Neural crest cell (in vitro differentiated cells): ENCODE measurements at places on chromosomes 13 and 19. TPM values are rescaled to one million over a fixed set of nuclear protein-coding genes. Genes with fewer than 3 reads are reported as not detected.

GRCh38 chr19:56094449-56094848, 26.6 kb downstream of the ZNF787 start:
- no peak for DNase-seq
- H3K4me1 ChIP-seq = peaks cover 10% of the 10 kb centered on the region
- H3K4me3 ChIP-seq = no peak overlapping the region
- no peak overlapping the region for H3K27ac ChIP-seq
- H3K36me3 ChIP-seq = peaks cover 33% of the 10 kb centered on the region

- H3K36me3 ChIP-seq = peaks cover 4% of the 10 kb centered on the region
- DNase-seq = no peak
- H3K4me3 ChIP-seq = no peak overlapping the region
These were observed 22.8 kb downstream of the SYDE1 start for GRCh38 chr19:15129856-15130585.

DNA sequence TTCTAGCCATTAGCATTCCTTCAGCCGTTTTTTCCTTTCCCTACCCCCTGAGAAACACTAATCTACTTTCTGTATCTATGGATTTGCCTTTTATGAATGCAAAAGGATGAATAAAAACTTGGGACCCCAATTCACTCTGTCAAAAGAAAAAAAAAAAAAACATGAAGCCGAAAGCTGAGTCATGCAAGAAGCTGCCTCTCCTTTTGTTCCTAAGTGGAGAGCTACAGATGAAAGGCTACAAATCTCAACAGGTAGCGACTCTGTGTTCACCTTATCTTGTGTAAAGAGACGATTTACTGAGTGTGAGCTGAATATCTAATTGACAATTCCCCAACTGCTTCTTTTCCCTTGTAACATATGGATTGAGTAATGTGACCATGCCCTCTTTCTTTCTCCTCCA, 1072.8 kb downstream of the UQCRFS1 start:
- no peaks in the 10 kb centered on the region for H3K36me3 ChIP-seq
- H3K4me3 ChIP-seq = no peak overlapping the region
- H3K4me1 ChIP-seq = peaks cover 18% of the 10 kb centered on the region
- DNase-seq = no peak
- no peak overlapping the region for H3K27ac ChIP-seq

DNA sequence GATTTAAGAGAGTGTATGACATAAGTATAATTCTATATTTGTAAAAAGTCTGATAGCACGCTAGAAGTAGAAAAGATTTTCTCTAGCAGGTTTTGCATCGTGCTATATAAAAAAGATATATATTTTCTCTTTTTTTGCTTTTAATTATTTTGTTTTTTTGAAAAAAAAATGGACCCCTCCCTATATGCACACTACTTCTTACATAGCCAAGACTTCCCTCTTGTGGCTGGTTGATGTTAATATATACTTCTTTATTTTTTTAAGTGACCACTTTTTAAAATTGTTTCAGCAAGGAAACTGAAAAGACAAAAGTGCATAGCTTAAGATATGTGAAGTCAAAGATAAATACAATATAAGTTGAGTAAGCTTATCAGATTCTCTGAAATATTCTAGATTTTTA, 1202.8 kb downstream of the DIAPH3 start:
- DNase-seq = no peak
- no peak overlapping the region for H3K27ac ChIP-seq
- H3K27me3 ChIP-seq = no peaks in the 10 kb centered on the region
- H3K4me3 ChIP-seq = no peak overlapping the region

- peak overlapping the region; percentile 99 for H3K4me3 ChIP-seq
- peaks cover 46% of the 10 kb centered on the region for H3K4me1 ChIP-seq
- DNase-seq = no peak
- peaks cover 37% of the 10 kb centered on the region for H3K27me3 ChIP-seq
- peak overlapping the region; percentile 71 for H3K27ac ChIP-seq
These were observed 2.3 kb downstream of the EEF2 start for GRCh38 chr19:3982701-3983541.

DNA sequence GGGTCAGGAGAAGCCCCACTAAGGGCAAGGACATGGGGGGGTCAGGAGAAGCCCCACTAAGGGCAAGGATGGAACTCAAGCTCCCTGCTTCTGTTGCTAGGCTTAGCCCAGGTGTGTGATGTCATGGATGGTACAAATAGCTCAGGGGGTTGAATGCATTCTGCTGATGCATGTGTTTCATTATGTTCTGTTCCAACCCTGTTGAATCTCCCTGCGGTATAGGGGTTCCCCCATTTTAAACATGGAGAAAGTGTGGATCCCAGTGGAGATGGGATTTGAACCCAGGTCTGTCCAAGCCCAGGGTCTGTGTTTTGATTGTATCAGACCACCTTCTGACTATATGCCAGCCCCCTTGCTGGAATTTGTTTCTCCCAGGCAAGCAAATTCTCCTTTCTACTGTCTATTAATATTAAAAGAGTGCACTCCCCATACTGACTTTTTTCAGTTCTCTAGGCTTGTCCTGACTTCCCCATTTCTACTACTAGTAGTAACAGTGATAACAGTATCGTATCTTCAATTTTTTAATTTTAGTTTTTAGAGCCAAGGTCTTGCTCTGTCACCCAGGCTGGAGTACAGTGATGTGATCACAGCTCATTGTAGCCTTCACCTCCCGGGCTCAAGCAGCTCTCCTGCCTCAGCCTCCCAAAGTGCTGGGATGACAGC, 6.7 kb downstream of the ZNF865 start:
- no peak overlapping the region for H3K27ac ChIP-seq
- peak overlapping the region; percentile 38 for H3K4me3 ChIP-seq
- peaks cover 16% of the 10 kb centered on the region for H3K4me1 ChIP-seq
- DNase-seq = no peak

- H3K4me1 ChIP-seq = peaks cover 54% of the 10 kb centered on the region
- H3K27ac ChIP-seq = peak overlapping the region; percentile 32
- H3K27me3 ChIP-seq = peaks cover 39% of the 10 kb centered on the region
- H3K36me3 ChIP-seq = no peaks in the 10 kb centered on the region
- peak overlapping the region; percentile 68 for H3K4me3 ChIP-seq
These were observed 16.2 kb downstream of the CCDC97 start for GRCh38 chr19:41325947-41326706.

DNA sequence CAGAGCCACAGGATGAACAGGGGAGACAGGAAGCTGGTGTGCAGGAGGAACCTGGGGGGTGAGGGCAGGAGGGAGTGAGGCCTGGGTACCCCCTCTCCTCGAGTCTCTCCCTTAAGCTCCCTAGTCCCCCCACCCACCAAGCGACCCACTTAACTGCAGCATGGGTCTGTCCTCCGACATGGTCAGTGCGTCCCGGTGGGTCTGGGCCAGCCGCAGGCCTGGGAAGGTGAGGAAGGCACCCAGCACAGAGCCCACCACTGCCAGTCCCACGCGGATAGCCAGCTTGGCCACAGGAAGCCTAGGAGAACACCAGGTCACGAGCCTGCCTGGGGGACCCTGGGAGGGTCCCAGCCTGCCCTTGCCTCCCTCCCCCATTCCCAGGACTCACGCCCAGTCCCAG, 16.9 kb downstream of the TMEM161A start:
- H3K4me3 ChIP-seq = no peak overlapping the region
- no peaks in the 10 kb centered on the region for H3K4me1 ChIP-seq
- H3K27me3 ChIP-seq = no peaks in the 10 kb centered on the region
- no peak for DNase-seq
- no peak overlapping the region for H3K27ac ChIP-seq

GRCh38 chr13:36986462-36987240, 12.5 kb downstream of the ALG5 start:
- H3K36me3 ChIP-seq = peaks cover 18% of the 10 kb centered on the region
- H3K4me1 ChIP-seq = no peaks in the 10 kb centered on the region
- no peaks in the 10 kb centered on the region for H3K27me3 ChIP-seq
- H3K27ac ChIP-seq = no peak overlapping the region
- no peak overlapping the region for H3K4me3 ChIP-seq
- DNase-seq = no peak

- peaks cover 5% of the 10 kb centered on the region for H3K4me1 ChIP-seq
- H3K4me3 ChIP-seq = no peak overlapping the region
- H3K27me3 ChIP-seq = no peaks in the 10 kb centered on the region
- no peak for DNase-seq
- no peak overlapping the region for H3K27ac ChIP-seq
- H3K36me3 ChIP-seq = no peaks in the 10 kb centered on the region
These were observed 362.4 kb downstream of the KCTD12 start for GRCh38 chr13:76523740-76524340.

- H3K27me3 ChIP-seq = no peaks in the 10 kb centered on the region
- DNase-seq = no peak
- no peak overlapping the region for H3K27ac ChIP-seq
- H3K4me3 ChIP-seq = no peak overlapping the region
- H3K4me1 ChIP-seq = peaks cover 4% of the 10 kb centered on the region
These were observed 50.3 kb upstream of the GPI start for GRCh38 chr19:34314437-34315313.

DNA sequence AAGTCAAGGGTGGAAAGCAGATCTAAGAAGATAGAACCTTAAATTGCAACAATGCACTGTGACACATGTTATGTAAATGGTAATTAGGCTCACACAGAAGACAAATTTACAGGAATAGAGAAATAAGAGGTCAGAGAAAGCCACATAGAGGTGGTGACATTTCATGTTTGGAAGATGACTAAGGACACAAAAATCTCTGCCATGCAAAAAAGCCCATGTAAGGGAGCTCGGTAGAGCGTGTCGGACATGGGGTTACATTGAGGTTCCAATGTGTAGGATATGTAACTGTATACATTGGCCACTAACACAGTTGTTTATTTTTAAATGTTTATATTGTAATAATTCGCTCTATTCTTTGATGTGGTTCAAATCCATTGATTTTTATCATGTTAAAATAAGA, 33.7 kb downstream of the SUGT1 start:
- DNase-seq = no peak
- no peaks in the 10 kb centered on the region for H3K27me3 ChIP-seq
- no peak overlapping the region for H3K4me3 ChIP-seq
- no peak overlapping the region for H3K27ac ChIP-seq

DNA sequence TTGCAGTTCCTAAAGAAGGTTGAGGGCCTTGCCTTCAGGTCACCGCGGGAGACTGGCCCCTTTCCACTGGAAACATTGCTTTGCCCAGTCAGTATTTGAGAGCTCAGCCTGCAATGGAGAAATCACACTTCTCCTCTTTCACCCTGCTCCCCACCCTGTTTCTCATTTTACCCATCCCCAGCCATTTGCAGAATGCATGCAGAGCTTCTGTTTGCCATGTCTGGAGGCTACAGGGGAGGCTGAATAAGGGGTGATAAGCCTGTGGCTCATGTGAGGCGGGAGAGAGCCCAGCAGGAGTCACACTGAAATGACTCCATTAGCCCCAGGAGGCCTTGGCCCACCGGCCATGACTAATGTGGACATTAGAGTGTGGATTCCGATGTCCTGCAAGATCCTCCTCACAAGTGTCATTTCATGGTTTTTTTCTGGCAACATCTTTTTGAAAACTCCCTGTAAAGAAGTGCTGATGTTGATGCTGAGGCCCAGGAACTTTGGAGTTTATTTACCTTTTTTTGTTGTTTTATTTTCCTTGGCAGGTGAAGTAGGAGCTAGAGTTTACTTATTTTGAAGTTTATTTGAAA, 6.3 kb downstream of the SPINT2 start:
- H3K4me3 ChIP-seq = no peak overlapping the region
- peaks cover 29% of the 10 kb centered on the region for H3K4me1 ChIP-seq

- H3K27me3 ChIP-seq = no peaks in the 10 kb centered on the region
- peaks cover 38% of the 10 kb centered on the region for H3K4me1 ChIP-seq
- no peak for DNase-seq
- H3K4me3 ChIP-seq = peak overlapping the region; percentile 97
These were observed 1.8 kb upstream of the DIAPH3 start for GRCh38 chr13:60165391-60166099.

- H3K4me1 ChIP-seq = peaks cover 20% of the 10 kb centered on the region
- DNase-seq = peak; percentile 23
- H3K36me3 ChIP-seq = no peaks in the 10 kb centered on the region
- peaks cover 2% of the 10 kb centered on the region for H3K27me3 ChIP-seq
- H3K27ac ChIP-seq = peak overlapping the region; percentile 93
- H3K4me3 ChIP-seq = no peak overlapping the region
These were observed 3.0 kb upstream of the IL12RB1 start for GRCh38 chr19:18089726-18090125.

DNA sequence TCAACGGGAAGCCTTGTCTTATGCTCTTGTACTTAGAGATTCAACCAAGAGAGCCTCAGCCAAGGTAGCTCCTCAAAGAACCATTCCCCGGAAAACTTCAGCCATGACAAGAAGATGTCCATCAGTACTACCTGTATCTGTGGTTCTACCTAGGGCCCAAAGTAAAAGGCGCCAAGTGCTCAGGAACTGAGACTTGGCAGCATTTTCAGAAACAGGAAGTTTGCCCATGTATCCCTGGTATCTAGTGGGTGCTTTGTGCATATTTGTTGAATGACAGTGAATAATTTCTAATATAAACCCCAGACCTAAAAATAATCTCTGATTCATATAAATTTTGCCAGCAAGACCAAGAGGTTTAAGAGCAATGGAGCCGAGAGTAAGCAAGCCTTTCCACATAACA, 7.2 kb downstream of the FAM216B start:
- H3K27me3 ChIP-seq = no peaks in the 10 kb centered on the region
- no peaks in the 10 kb centered on the region for H3K36me3 ChIP-seq
- H3K4me3 ChIP-seq = no peak overlapping the region
- DNase-seq = no peak

DNA sequence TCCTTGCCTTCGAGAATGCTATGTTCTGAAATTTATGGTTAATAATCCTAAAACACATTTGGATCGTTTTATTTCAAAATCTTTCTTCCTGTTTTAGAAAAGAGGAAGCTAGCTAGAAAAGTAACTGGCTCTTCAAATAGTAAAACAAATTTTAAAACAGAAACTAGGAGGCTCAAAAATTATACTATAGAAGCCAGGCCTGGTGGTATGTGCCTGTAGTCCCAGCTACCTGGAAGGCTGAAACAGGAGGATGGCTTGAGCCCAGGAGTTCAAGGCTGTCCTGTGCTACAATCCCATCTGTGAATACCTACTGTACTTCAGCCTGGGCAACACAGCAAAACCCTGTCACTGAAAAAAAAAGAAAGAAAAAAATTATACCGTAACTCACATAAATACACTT, 57.9 kb downstream of the ELF1 start:
- H3K4me1 ChIP-seq = no peaks in the 10 kb centered on the region
- DNase-seq = no peak
- no peaks in the 10 kb centered on the region for H3K27me3 ChIP-seq
- peaks cover 18% of the 10 kb centered on the region for H3K36me3 ChIP-seq

GRCh38 chr13:94829185-94829836, 117.0 kb upstream of the SOX21 start:
- H3K4me3 ChIP-seq = peak overlapping the region; percentile 1
- no peak for DNase-seq
- H3K4me1 ChIP-seq = peaks cover 58% of the 10 kb centered on the region
- no peaks in the 10 kb centered on the region for H3K27me3 ChIP-seq
- no peaks in the 10 kb centered on the region for H3K36me3 ChIP-seq

GRCh38 chr19:31128291-31128690, 220.9 kb downstream of the TSHZ3 start:
- H3K36me3 ChIP-seq = no peaks in the 10 kb centered on the region
- no peak overlapping the region for H3K27ac ChIP-seq
- H3K27me3 ChIP-seq = no peaks in the 10 kb centered on the region
- DNase-seq = no peak
- H3K4me1 ChIP-seq = no peaks in the 10 kb centered on the region

- no peak overlapping the region for H3K4me3 ChIP-seq
- no peaks in the 10 kb centered on the region for H3K36me3 ChIP-seq
- H3K27ac ChIP-seq = peak overlapping the region; percentile 32
These were observed 329.9 kb downstream of the FOXO1 start for GRCh38 chr13:40336228-40337221.

Gene CDC16
- 72.4 and 80.2 TPM in 2 replicates for total RNA-seq

Gene IZUMO4
- total RNA-seq = 5.5 and 5.6 TPM in 2 replicates

Gene PABPC3
- 0.14 TPM in 2 replicates for total RNA-seq

Gene SERPINE3
- total RNA-seq = not detected in 2 replicates

Gene TMEM205
- 34.8 and 36.1 TPM in 2 replicates for total RNA-seq

Gene PTPRH
- total RNA-seq = 1.2 and 2.0 TPM in 2 replicates

Gene KIR2DL3
- total RNA-seq = not detected in 2 replicates

Gene CEACAM5
- not detected in 2 replicates for total RNA-seq

Gene KLK12
- not detected in 2 replicates for total RNA-seq

Gene LGALS7B
- not detected in 2 replicates for total RNA-seq

Gene MAU2
- 68.8 and 70.8 TPM in 2 replicates for total RNA-seq
